Activated gamma-delta T cell treated with anti-CD3 and anti-CD28 coated beads, Interleukin-2, amount 50 U/mL, for 16 hours (primary cell): ENCODE measurements at places on chromosomes 2 and 18.

GRCh38 chr18:22132763-22133162 is 36.6 kb upstream of the GATA6 start:
- DNase-seq, result no peak

DNA sequence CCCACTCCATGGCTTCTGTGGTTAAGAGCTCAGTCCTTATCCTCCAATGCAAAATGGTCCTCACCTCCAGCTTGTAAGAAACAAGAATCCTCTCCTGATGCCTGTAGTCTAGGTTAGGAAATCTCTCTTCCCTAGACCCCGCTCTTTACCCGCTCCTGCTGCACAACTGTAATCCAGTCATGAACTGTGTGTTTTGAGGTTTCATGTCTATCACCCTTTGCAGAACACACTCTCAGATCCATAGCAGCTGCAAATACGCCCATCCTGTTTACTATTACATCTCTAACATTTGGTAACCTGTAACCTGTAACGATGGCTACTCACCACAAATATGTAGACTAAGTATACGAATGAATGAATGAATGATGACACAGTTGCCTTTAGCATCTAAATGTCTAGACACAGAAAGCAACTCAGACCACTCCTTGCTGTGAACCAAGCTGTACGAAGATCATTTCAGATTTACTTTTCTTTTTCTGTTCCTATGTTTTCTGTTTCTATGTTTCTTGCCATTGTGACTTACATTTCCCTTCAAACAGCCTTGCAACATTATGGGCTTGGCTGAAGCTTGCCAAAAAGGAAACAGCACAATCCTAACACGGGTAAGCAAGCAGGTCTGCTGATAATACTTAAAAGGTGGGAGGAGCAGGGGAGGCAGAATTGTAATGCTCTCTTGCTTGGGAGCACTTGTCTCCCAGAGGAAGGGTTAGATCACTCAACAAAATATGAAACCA is 53.7 kb downstream of the EPHA4 start:
- no peak for DNase-seq

- DNase-seq, result peak; percentile 49
Measured at GRCh38 chr2:85852937-85853498, 35.8 kb downstream of the ST3GAL5 start.

DNA sequence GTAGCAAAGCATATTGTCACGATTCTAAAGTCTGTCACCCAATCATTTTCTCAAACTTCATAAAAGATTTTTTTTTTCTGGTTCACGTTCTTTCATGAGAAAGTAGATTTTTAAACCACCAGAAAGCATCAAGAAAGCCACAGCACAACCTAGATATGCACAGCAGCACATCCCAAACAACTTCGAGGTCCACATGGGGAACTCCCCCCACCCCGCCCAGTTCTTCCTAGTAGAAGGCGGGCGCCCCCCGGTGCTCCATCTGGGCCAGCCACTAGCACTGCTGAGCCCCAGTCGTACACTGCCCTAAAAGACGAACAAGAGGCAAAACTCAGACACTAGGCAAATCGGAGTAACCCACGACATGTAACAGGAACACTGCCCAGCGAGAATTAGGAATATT is 15.5 kb downstream of the HDLBP start:
- no peak for DNase-seq

DNA sequence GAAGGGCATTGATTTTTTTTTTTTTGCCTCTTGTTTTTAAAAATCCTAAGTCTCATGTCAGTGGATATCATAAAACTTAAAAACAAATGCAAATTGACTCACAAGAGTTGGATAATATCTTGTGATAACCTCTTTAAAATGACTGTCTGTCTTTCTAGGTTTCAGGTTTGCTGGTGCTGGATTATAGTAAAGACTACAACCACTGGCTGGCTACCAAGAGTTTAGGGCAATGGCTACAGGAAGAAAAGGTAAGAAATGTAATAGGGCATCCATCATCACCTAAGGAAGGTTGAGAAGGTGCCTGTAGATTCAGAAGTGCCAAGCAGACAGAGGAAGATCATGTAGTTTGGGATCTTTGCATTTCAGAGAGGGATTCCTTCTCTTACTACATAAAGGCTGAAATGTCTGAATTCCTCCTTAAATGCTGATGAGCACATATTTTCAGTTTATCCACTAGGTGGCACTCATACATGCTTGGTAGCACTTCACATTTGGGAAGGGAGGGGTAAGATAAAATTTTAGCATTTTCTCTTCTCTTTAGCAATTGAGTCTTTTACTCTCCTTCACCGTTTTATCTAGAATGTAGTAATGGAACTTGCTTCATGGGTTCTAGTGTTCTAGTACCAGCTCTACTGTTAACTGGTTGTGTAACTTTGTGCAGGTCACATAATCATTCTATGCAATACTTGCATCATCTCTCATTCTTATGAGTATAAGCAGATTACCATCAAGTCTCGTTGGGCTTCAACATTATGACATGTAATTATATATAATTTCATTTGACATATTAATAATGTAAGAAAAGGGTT is 21.1 kb downstream of the CPS1 start:
- no peak for DNase-seq

DNA sequence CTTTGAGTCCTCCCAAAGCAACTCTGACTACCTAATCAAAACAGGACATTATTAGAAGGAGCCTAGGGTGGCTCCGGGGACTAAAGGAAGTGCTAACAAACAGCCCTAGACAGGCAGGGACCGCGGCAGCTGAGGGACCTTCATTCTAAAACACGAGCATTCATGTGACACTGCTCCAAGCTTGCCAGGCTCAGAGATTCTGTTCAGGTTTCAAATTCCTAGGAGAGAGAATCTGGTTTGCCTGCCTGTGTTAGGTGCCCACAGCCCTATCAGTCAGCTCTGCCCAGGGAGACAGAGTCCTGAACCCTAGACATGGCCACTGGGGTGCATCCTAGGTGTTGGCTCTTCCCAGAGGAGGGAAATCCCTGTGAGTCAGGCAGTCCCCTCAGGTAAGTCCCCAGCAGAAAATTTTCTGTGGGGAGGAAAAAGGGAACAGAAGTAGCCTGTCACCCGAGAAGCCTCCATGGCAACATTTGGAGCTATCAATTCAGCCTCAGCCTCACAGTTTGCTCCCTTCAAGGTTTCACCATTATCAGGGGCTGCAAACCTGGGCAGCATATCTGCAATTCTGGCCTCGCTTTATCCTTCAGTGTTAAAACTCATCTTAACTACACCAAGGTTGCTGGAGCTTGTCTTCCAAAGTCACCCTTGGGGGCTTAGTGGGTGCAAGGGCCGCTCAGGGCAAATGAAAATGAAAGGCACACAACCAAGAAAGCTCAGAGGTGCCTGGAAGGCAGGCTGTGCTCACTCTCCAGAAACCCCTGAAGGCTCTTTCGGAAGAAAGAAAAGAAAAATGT is 28.6 kb downstream of the PCBP1 start:
- DNase-seq, result no peak

GRCh38 chr18:9032519-9032918 is 70.0 kb upstream of the NDUFV2 start:
- DNase-seq, result no peak

- no peak for DNase-seq
Measured at GRCh38 chr2:6381326-6381725, 484.4 kb downstream of the CMPK2 start.

GRCh38 chr18:6881034-6881820 is 151.7 kb downstream of the ARHGAP28 start:
- no peak for DNase-seq

DNA sequence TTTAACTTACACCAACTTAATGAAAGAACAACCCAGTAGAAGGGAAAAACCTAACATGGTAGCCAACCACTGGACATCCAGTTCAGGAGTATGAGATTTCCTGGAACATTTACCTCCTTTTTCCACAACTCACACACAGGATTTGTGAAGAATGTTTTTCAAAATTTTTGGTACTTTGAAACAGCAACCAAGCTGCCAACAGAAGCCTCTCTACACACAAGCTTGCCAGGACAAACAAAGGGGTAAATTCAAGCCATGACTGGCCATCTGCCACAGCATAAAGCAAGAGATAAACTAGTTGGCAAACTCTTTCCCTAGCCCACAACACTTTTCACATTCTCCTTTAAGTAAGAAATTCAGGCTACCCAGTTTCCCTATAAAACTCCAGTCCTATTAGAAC is 21.4 kb downstream of the MGAT4A start:
- no peak for DNase-seq

- DNase-seq, result no peak
Measured at GRCh38 chr2:40131081-40131704, 320.7 kb downstream of the SLC8A1 start.

GRCh38 chr18:55585065-55585919 is 2.7 kb downstream of the TCF4 start:
- DNase-seq, result no peak

- DNase-seq, result no peak
Measured at GRCh38 chr2:147450661-147451510, 393.9 kb upstream of the ACVR2A start.

DNA sequence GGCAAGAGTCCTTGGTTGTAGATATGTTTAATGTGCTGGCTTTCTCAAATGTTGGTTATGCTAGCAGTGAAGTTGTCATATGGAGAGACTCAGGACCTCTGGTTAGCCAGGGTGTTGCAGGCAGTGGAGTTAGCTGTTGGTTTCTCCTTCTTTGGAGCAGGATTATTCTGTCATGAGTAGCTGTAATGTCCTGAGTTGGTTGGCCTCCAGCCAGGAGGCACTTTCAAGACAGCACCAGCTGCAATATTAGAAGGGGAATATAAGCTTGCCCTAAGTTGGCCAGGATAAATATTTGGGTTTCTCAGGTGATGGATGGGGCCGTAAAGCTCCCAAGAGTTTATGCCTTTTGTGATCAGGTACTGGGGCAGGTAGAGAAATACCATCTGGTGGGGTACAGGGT is 65.5 kb downstream of the MSTN start:
- DNase-seq, result no peak

- no peak for DNase-seq
Measured at GRCh38 chr2:55052129-55053061, 2.1 kb upstream of the RTN4 start.

- DNase-seq, result no peak
Measured at GRCh38 chr2:234716271-234716670, 219.4 kb upstream of the ARL4C start.

- DNase-seq, result no peak
Measured at GRCh38 chr18:63823516-63824219, 48.5 kb downstream of the SERPINB7 start.

- DNase-seq, result no peak
Measured at GRCh38 chr2:15119722-15120175, 441.4 kb downstream of the NBAS start.

- no peak for DNase-seq
Measured at GRCh38 chr2:112836695-112837117, at the start of gene IL1B. TSS of gene IL1B (minus strand) at chr2:112836779. CDS start at chr2:112836229, 550 bp downstream.

DNA sequence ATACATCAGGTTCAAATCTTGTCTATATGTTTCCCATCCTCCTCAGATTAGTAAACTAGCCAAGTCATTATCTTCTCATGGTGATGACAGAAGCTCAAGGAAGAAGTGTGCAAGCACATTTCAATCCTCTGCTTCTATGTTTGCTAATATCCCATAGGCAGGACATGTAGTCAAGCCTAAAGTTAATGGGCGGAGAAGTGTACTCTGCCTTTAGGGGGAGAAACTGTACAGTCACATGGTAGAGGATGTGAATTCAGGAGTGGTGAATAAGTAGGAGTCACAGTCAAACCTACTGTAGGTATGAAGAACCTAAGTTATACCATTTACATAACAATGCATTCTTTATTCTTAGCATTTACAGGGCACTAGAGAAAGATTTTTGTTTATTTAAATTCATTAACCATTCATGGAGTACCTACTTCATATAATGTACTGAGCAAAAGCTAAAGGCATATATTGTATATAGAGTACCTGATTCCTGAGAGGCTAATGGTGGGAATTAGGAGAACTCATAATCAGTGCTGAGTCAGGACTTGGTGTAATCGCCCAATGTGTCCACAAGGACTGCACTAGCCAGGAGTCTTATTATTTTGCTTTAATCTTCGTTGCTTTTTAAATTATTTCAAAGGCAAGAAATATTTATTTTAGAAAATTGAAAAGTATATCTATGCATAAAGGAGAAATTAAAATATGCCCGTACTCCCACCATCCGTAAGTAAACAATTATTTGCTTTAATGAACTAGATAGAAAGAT is 394.3 kb upstream of the ETAA1 start:
- DNase-seq, result no peak

- no peak for DNase-seq
Measured at GRCh38 chr18:31156821-31157763, 5.6 kb downstream of the DSC1 start.

DNA sequence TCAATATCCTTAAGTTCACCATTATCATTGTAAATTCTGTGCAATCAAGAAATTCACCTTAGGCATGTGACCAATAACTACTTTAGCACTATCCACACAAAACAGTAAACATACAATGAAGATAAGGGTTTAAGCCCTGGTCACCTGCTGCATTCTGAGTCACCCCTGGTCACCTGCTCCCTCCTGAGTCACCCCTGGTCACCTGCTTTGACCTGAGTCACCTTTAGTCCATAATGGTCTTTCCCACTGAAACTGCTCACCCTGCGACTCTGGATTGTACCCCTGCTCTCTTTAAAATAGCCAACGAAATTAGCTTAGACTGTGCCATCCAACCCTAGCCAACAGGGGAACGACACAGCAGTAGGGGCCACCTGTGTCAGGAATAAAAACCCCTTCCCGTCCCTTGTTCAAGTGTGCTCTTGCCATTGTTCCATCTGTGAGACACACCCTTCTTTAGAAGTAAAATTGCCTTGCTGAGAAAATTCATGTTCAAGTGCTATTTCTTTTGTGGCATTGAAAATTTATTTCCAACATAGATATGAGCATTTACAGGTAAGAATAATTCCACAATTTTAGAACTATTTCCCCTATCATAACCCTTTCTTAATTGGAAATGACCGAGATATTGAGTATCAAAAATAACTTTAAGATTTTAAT is 902.8 kb downstream of the DSC3 start:
- no peak for DNase-seq

DNA sequence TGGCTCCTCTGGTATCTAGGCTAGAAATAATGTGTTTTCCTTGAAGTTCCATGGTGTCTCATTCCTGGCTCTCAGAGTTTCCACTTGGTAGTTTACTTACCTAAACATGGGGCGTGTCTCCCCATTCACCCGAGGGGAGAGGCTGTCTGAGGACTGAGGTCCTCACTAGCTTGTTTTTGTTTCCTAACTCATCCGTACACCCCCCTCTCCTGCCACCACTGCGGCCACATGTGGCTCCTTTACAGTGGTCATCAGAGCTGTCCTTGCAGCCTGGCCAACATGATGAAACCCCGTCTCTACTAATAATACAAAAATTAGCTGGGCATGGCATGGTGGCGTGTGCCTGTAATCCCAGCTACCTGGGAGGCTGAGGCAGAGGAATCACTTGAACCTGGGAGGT is 106.0 kb downstream of the ASAP2 start:
- no peak for DNase-seq

- no peak for DNase-seq
Measured at GRCh38 chr18:13455471-13455870, 236.9 kb downstream of the LDLRAD4 start.
